Stromal cell of bone marrow (primary cell): ENCODE measurements at places on chromosomes 6 and 20.
A peak's percentile ranks its signal among the peaks of the same experiment; 100 is the strongest.

DNA sequence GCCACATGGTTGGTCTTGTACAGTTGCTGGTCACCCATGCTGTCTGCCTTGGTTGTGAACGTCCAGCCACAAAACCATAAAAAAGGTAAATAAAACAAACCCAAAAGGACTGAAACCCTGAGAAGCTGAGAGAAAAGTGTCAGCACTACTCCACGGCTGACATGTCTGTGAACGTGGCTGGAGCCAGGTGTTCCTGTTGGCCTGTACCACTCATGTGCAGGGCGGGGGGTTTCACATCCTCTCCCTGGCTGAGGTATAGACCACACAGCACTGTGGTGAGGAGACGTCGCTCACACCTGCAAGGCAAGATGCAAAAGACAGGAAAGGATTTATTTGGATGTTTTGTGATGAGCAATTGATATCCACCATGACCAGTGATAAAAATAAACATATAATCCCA lies 51.9 kb upstream of the MRPS10 start:
- DNase-seq: no peak

DNA sequence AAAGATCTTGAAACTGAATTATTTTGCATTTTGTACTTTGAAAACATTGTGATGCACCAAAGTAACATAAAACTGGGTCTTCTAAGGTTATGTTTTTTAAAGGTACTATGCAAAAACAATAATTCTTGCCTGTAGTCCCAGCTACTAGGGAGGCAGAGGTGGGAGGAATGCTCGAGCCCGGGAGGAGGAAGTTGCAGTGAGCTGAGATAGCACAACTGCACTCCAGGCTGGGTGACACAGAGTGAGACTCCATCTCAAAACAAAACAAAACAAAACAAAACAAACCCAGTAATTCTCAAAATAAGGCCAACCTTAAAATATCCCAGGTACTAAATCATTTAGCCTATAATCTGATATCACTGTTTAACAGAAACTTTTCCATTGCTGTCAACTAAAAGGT lies 269.6 kb downstream of the KHDC1L start:
- DNase-seq: no peak

DNA sequence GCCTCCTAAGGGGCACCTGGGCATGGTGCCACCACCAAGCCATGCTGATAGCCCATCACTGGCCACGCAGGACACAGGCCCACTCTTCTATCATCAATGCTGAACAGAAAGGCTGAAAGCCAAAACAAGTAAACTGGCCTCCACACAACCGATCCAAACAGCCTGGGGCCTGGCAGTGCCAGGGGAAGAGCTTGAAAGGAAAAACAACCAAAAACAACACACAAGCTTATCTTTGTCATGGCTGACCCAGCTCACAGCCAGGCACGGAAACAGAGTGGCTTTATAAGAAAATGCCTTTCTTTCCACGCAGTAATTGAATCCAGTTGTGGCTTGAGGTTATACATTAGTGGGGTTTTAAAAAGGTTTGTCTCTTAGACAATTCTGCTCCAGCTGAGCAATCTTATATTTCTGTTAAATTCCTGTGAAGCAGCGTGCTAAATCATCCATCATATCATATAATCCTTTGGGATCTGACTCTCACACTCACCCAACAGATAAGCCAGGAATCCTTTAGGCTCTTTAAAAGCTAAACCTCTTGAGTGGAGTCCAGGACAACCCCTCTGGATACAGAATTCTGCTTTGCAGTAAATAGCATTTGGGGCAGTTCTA lies 65.4 kb upstream of the SLC22A16 start:
- no peak for DNase-seq

DNA sequence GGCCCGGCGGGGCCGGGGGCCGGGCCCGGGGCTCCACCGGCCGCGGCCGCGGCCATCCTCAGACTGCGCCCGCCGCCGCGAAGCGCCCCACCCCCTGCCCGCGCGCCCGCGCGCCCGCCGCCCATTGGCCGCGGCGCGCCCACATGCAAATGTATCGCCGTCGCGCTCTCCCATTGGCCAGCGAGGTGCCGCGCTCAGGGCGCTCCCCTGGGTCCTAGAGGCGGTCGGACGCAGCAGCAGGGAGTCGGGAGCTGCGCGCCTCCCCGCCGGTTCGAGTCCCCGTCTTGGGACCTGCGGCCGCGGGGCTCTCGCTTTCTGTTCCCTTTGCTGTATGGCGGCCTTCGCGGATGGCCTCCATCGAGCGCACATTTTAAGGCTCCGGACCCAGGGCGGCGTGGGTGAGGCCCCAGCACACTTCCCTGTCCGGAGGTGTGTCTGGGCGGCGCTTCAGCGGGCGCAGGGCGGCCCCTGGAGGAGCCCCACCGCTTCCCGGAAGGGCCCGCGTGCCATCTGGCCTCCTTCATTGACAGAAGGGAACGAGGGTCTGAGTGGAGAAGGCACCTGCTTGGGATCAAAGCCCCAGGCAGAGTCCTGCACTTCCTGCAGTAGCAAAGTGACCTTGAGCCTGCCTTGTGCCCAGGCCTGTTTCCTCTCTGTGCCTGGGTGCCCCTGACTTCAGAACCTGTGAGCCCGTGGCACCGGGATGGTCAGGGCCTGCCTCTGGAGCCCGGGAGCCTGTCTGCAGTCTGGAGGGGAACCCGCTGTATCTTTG lies at the start of gene CABLES2:
TSS of gene CABLES2 (minus strand) at position 65 of the 772 bp plus-strand sequence. CDS start at position 56, 9 bp downstream.
- DNase-seq: peak; percentile 87

DNA sequence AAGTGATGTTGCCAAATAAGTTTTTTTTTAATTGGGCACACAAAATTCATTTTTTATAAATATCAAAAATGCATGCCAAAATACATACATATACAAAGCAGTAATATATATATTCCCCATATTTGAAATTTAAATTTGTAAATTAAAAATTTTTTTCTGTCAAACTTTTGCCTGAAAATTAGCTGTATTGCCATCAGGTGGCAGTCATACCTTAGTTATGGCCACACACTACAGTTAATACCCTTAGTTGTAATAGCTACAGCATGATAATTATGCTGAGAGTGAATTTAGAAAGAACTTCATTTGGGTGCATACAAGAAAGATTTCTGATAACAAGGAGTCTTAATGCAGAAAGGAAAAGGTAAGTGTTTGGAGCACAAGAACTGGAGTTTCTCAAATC lies 46.2 kb upstream of the SDHAF4 start:
- DNase-seq: no peak

GRCh38 chr6:13303668-13304017 lies 24.7 kb downstream of the TBC1D7 start:
- DNase-seq: peak; percentile 48

DNA sequence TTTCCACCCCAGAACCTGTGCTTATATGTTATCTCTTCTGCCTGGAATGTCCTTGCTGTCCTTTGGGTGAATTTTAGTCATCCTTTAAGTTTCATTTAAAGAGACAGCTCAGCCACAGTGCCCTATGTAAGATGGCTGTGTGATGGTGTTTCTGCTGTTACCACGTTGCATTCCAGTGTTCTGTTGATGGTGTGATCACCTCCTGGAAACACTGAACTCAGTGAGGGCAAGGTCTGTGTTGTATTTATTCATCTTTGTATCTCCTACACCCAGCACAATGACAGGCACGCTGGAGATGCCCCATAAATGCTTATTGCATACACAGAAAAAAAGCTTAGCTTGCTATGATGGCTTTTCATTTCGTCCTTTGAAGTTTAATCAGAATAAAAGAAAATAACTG lies 102.5 kb downstream of the MAP3K7 start:
- no peak for DNase-seq

GRCh38 chr6:83958241-83958685 lies 75.3 kb upstream of the MRAP2 start:
- DNase-seq: no peak

- DNase-seq: no peak
Measured at GRCh38 chr20:63697357-63697867, 960 bp downstream of the TNFRSF6B start.

GRCh38 chr6:161443848-161444247 lies 170.0 kb upstream of the AGPAT4 start:
- DNase-seq: no peak

GRCh38 chr20:44615169-44615791 lies 32.9 kb downstream of the PKIG start:
- no peak for DNase-seq

DNA sequence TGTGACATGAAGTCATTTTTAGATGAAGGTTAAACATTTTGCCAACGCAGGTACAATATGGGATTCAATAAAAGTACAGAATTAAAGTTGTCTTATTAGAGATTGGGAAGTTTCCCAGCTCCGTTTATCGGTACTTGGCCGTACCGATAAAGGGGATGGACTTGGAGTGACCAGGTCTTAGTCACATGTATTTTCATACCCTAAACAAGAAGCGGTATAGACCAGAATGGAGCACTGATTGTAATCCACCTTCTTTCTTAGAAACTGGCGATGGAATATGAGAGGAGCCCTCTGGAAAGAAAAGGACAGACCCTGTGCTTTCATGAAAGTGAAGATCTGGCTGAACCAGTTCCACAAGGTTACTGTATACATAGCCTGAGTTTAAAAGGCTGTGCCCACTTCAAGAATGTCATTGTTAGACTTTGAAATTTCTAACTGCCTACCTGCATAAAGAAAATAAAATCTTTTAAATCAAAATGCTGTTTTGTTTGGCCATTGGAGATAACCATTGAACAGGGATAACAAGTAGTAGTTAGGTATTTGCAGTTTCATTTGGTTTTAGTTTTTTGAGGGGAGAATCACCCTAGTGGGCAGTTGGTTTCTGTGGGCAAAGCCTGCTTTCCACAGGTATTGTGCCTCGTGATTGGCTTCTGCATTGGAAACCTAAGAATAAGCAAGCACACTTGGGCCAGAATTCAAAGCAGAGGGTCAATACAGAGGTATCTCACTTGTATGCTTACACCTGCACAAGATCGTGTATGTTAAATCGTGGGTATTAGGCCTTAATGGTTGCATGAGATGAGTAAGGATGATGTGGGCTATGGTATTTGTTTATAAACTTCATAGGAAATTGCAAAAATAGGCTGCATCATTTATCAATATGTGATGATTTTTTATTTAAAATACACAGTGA lies 11.2 kb upstream of the ZNFX1 start:
- DNase-seq: no peak

- no peak for DNase-seq
Measured at GRCh38 chr6:26445934-26446667, 5.8 kb downstream of the BTN3A3 start.

DNA sequence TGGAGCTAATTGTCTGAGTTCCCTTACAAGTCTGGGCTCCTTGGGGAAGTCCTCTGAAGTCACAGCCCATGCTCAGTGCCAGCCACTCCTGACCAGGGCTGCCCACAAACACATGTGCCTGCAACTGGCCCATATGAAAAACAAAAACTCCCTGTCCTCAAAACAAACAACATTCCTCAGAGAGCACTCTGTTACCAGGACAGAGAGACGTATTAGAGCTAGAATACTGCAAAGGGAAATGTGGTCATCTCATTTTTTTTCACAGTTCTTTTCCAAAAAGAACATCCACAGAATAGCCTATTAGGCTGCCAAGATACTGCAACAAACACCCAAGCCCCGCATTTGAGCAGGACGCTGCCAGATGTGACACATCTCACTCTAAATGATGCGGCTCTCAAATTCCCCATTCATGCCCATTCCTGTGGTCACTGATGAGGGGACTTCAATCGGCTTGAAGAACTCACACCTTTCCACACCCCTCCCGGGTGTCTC lies 71.1 kb downstream of the SLC22A23 start:
- DNase-seq: no peak

DNA sequence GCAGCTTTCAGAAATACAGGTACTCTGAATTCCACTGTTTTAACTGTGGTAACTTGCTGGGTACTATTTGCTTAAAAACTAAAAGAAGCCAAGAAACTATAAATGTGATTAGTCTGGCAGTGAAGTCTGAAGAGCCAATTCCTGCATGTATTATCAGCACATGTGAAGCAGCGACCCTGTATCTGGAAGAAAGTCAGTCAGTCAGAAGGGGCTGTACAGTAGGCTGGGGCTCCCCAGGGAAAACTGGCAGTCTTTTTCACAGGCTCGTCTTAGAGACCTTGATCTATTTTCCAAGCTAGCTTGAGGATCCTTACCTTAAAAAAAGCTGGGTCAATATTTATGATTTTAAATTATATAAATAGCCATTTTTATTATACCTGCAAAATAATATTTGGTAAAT lies 104.9 kb downstream of the PDSS2 start:
- no peak for DNase-seq

- no peak for DNase-seq
Measured at GRCh38 chr6:159727717-159728445, 575 bp downstream of the WTAP start.

DNA sequence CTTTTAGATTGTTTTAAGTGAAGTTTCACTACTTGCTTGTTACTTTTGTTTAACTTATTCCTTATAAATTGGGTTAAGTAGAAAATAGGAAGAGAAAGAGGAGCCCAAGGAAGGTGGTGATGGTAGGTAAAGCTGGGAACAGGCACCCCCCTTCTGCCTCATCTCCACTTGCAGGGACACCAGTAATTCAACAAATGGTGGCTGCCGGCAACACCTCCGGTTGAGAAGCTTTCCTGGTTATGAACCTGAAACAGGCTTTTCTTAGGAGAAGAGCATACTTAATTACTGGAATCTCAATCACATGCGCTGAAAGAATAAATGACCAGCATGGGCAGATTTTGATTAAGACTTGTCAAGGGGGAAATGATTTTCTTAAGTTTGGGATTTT lies 158.9 kb upstream of the ZNF217 start:
- no peak for DNase-seq

DNA sequence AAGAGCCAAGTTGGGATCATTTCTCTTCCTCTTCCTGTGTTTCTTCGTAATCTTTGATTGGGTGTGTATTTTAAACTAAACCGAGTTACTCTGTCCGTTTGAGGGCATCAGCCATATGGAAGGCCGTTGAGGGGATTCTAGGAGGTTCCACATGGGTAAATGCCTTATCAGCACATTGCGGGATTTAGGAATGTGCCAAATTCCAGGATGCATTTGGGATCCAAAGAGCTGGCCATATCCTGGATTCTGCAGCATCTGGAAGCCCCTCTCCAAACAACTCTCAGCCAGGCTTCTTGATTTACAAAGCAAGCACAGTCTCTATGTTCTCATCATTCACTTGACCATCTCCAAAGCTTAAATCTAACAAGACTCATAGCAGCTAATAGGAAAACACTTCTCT lies 67.6 kb upstream of the RIN2 start:
- DNase-seq: no peak

- DNase-seq: no peak
Measured at GRCh38 chr6:43856005-43856765, 86.2 kb downstream of the VEGFA start.

GRCh38 chr6:150876598-150876997 lies 11.1 kb downstream of the MTHFD1L start:
- DNase-seq: no peak

DNA sequence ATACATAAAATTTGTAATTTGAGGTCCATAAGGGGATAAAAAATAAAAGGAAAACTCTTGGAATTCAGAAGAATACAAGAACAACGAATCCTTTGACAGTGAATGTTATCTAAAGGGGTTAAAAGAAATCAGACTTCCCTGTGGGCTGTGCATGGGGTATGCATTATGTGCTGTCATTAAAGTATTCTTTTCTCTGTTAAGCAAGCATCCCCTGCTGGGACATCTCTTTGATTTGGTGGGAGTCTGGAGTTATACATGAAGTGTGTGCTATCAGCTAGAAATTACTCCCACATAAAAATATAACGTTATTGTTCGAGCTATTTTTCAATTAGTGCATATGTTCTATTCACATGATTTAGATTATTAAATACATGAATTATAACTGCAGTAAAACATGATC lies 195.2 kb downstream of the CENPW start:
- no peak for DNase-seq
